Endothelial cell of umbilical vein (primary cell): ENCODE measurements at places on chromosomes 6 and 20.
A peak's percentile ranks its signal among the peaks of the same experiment; 100 is the strongest.

GRCh38 chr6:168004023-168004422 lies 6.6 kb downstream of the KIF25 start:
- no peaks in the 10 kb centered on the region for H3K27me3 ChIP-seq
- H3K4me3 ChIP-seq, result no peak overlapping the region
- H3K36me3 ChIP-seq, result no peaks in the 10 kb centered on the region

GRCh38 chr6:161415302-161415855 lies 141.5 kb upstream of the AGPAT4 start:
- no peaks in the 10 kb centered on the region for H3K27me3 ChIP-seq
- no peaks in the 10 kb centered on the region for H3K4me1 ChIP-seq
- no peaks in the 10 kb centered on the region for H3K36me3 ChIP-seq
- DNase-seq, result no peak

DNA sequence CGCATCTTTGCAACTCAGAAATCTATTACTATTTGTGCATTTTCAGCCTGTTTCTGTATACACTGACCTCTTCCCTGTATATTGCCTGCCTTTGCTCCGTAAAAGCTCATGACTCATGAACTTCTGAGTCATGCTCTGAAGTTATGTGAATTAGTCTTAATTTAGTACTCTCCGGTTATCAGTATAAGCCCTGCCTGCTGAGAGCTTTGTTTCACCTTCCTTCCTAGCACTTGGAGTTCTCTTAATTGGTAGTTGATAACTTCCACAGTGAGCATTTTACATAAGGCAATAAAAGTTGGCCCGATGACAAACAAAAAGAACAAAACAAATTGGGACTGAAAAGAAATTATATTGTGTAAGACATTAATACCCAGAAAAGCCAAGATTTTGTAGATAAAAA lies 231.4 kb downstream of the GJA1 start:
- H3K36me3 ChIP-seq, result no peaks in the 10 kb centered on the region
- no peak overlapping the region for H3K4me3 ChIP-seq
- no peaks in the 10 kb centered on the region for H3K27me3 ChIP-seq

GRCh38 chr6:107156617-107157016 lies 41.3 kb upstream of the BEND3 start:
- H3K4me3 ChIP-seq, result no peak overlapping the region
- DNase-seq, result no peak
- H3K27me3 ChIP-seq, result no peaks in the 10 kb centered on the region
- no peak overlapping the region for H3K27ac ChIP-seq
- H3K36me3 ChIP-seq, result no peaks in the 10 kb centered on the region

DNA sequence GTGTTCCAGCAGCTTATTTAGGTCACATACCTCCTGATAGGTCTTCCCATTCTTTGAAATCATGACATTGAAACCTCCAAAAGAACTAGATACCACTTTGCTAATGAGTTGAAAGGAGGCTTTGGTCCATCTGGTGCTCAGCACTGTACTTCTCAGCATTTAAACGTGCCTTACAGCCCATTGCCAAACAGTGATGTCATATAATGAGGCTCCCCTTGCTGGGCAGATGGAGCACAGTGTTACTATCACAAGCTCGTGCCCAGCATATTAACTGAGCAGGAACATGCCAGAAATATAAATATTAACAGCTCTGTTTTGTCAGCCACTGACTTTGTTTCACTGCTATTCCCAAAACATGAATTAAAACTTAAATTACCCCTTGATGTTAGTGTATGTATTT lies 25.5 kb upstream of the MAPK13 start:
- H3K27me3 ChIP-seq, result no peaks in the 10 kb centered on the region
- H3K4me3 ChIP-seq, result no peak overlapping the region
- H3K4me1 ChIP-seq, result peaks cover 6% of the 10 kb centered on the region
- H3K27ac ChIP-seq, result no peak overlapping the region
- peaks cover 27% of the 10 kb centered on the region for H3K36me3 ChIP-seq

GRCh38 chr6:157877573-157878438 lies 54.8 kb downstream of the SNX9 start:
- peaks cover 19% of the 10 kb centered on the region for H3K36me3 ChIP-seq
- peaks cover 2% of the 10 kb centered on the region for H3K4me1 ChIP-seq
- H3K27me3 ChIP-seq, result no peaks in the 10 kb centered on the region
- H3K27ac ChIP-seq, result no peak overlapping the region
- no peak overlapping the region for H3K4me3 ChIP-seq
- no peak for DNase-seq

GRCh38 chr6:105253787-105254186 lies 74.0 kb upstream of the POPDC3 start:
- DNase-seq, result no peak
- no peaks in the 10 kb centered on the region for H3K4me1 ChIP-seq
- peaks cover 5% of the 10 kb centered on the region for H3K27me3 ChIP-seq
- H3K4me3 ChIP-seq, result no peak overlapping the region

GRCh38 chr6:89199579-89199978 lies 17.6 kb downstream of the GABRR1 start:
- no peak for DNase-seq
- H3K27ac ChIP-seq, result no peak overlapping the region
- H3K4me1 ChIP-seq, result no peaks in the 10 kb centered on the region
- H3K36me3 ChIP-seq, result no peaks in the 10 kb centered on the region

DNA sequence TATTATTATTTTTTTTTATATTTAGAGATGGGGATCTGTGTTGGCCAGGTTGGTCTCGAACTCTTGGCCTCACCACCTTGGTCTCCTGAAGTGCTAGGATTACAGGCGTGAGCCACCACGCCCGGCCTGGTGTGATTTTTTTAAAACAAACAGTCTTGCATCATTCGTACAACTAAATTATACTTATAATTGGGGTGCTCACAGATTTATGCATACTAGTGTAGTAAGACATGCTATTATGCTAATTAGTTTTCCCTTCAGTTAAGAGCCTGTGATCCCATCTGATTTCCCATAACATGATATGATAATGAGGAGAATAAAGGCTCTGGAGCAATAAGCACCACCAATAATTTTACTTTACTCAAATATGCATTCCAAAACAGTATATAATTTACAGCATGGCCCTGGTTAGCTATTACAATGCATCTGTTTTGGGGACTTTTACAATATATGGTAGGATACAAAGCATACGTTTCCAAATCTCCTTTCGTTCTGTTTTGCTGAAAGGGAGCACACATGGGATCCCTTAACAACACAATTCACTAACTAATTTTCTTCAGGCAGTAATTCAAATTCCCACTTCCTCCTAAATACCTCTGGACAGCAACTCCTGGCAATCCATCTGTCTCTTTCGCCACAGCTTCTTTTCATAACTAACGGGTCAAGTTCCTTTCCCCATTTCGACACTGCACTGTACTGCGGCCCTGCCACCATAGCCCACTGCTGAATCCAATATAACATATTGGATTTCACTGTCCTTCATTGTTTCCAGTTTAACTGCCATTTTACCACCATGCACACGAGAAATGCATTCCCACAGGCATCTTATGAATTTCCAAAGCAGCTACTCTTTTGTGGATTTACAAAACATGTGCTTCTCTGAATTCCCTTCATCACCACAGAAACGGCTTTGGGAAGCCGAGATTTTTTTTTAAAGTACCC lies 1.7 kb downstream of the NUDT3 start:
- H3K27ac ChIP-seq, result peak overlapping the region; percentile 27
- H3K4me3 ChIP-seq, result peak overlapping the region; percentile 84
- H3K4me1 ChIP-seq, result peaks cover 11% of the 10 kb centered on the region
- H3K36me3 ChIP-seq, result no peaks in the 10 kb centered on the region
- H3K27me3 ChIP-seq, result no peaks in the 10 kb centered on the region

GRCh38 chr6:89297695-89298351 lies 17.3 kb downstream of the GABRR2 start:
- peak; percentile 97 for DNase-seq
- H3K27me3 ChIP-seq, result no peaks in the 10 kb centered on the region
- H3K4me3 ChIP-seq, result peak overlapping the region; percentile 47
- peak overlapping the region; percentile 84 for H3K27ac ChIP-seq

DNA sequence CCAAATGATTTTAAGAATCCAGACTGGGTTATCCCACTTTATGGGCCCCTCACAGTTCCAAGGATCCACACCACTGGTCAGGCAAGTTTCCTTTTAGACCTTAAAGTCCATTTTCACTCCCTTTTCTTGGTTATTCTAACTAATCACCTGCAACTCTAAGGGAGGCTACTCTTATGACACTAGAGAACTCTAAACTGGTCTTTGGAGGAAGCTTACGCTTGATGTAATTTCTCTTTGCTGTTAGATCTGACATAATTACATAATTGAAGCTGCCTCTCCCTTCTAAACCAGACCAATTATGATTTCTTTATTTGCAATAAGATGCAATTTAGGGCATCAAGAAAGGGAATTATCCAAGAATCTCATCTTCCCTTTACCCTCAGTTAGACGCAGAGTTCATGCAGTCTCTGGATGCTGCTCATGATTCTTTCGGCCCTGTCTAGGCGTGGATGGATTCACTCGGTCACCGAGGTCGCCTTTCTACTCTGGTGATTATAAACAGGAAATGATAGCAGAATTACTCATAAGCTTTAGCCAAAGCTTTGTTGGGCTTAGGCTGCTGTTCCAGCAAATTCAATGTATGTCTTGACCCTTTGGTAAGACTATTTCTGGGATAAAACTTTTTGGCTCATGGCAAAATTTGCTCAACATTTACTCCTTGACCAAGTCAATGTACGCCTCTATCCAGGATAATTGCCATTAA lies 166.4 kb upstream of the PRND start:
- DNase-seq, result peak; percentile 88
- H3K27ac ChIP-seq, result peak overlapping the region; percentile 75
- H3K27me3 ChIP-seq, result no peaks in the 10 kb centered on the region
- no peaks in the 10 kb centered on the region for H3K36me3 ChIP-seq
- no peak overlapping the region for H3K4me3 ChIP-seq
